ENCODE measurements at places on chromosomes 13 and 19.
A peak's percentile ranks its signal among the peaks of the same experiment; 100 is the strongest.

GRCh38 chr19:10008184-10008765 is 2.0 kb downstream of the COL5A3 start:
- H3K4me1 ChIP-seq: peaks cover 16% of the 10 kb centered on the region
- no peak overlapping the region for H3K4me3 ChIP-seq
- H3K27ac ChIP-seq: no peak overlapping the region
- H3K36me3 ChIP-seq: no peaks in the 10 kb centered on the region
- DNase-seq: no peak
- H3K27me3 ChIP-seq: peaks cover 35% of the 10 kb centered on the region

GRCh38 chr13:49436890-49437289 is 7.0 kb downstream of the CAB39L start:
- no peaks in the 10 kb centered on the region for H3K36me3 ChIP-seq
- no peak for DNase-seq
- no peaks in the 10 kb centered on the region for H3K4me1 ChIP-seq
- H3K4me3 ChIP-seq: no peak overlapping the region

- DNase-seq: no peak
- peaks cover 5% of the 10 kb centered on the region for H3K27me3 ChIP-seq
- H3K4me1 ChIP-seq: no peaks in the 10 kb centered on the region
- no peak overlapping the region for H3K27ac ChIP-seq
- H3K4me3 ChIP-seq: no peak overlapping the region
Observed at GRCh38 chr13:110993788-110994187, 78.9 kb upstream of the ANKRD10 start.

GRCh38 chr19:28829359-28829758 is 383.6 kb downstream of the UQCRFS1 start:
- no peaks in the 10 kb centered on the region for H3K4me1 ChIP-seq
- H3K4me3 ChIP-seq: no peak overlapping the region
- H3K36me3 ChIP-seq: no peaks in the 10 kb centered on the region
- DNase-seq: no peak
- no peak overlapping the region for H3K27ac ChIP-seq

DNA sequence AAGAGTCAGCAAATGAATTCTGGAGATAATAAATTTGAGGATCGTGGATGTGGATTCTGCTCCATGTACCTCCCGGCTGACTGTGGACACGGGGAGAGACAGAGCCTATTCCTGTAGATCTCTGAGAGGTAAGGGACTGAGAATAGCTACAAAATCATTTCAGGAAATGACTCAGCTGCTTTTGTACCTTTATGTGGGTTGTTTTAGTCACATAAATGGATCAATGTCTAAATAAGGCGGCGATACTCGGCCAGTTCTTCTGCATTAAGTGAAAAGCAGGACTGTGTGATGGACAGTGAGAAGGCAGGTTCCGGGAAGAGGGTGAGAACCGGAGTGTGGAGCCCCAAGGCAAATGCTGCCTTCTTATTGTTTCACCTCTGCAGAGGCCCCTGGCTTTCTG is 128.1 kb downstream of the EFNB2 start:
- H3K27me3 ChIP-seq: no peaks in the 10 kb centered on the region
- no peak overlapping the region for H3K27ac ChIP-seq
- H3K4me3 ChIP-seq: no peak overlapping the region
- no peak for DNase-seq
- no peaks in the 10 kb centered on the region for H3K4me1 ChIP-seq
- no peaks in the 10 kb centered on the region for H3K36me3 ChIP-seq

DNA sequence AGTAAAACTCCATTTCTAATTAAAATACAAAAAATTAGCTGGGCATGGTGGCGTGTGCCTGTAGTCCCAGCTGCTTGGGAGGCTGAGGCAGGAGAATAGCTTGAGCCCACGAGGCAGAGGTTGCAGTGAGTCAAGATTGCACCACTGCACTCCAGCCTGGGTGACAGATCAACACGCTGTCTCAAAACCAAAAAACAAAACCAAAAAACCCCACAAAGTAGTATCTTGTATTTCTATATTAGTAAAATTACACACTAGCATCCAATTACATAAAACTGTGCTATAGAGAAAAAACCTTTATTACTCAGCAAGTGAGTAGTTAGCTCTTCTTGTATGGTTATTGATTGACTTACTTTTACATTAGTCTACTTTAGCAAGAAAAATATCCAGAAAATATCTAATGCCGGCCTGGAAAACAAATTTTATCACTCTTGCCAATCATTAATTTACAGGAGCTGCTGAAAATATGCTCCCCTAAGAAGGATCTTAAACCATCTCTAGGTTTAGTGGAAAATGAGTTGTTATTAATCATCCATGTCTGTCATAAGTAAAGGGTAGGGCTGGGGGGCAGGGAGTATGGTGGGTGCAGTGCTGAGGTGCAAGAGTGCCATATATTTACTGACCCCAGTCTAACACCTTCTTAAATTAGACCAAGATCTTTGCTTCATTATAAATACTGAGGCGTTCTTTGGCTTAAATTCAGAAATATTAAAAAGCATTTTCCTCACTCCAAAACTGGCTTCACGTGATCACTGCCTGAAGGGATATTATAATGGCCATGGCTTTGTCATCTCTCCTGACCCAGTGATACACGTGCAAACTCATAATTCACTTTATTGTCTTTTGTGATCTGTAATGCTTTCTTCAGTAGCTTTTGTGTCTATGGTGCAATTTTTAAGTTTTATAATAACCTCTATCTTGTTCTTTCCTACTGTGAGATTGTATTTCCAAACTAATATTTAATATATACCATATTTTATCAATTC is 44.1 kb downstream of the UBL3 start:
- no peak overlapping the region for H3K4me3 ChIP-seq
- H3K36me3 ChIP-seq: no peaks in the 10 kb centered on the region
- no peak for DNase-seq
- no peaks in the 10 kb centered on the region for H3K27me3 ChIP-seq

DNA sequence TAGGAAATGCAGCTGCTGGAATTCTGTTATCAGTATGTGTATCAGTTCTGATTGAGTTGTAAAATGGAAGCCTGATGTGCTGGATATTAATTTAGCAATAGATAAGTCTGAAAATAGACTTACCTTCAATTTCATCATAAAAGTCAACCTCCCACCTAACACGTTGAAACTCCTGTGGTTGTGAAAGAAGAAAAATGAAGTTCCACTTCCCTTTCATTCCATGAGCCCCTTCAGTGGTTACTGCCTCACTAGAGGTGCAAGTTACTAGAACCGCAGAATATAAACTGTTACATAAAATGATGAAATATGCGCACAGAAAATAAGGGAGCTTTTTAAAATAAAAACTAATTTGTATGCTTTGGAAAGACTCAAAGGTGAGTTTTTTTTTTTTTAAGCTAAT is 249.2 kb downstream of the SHISA2 start:
- no peaks in the 10 kb centered on the region for H3K4me1 ChIP-seq
- no peak overlapping the region for H3K4me3 ChIP-seq
- no peak for DNase-seq
- no peak overlapping the region for H3K27ac ChIP-seq
- no peaks in the 10 kb centered on the region for H3K36me3 ChIP-seq
- H3K27me3 ChIP-seq: no peaks in the 10 kb centered on the region

DNA sequence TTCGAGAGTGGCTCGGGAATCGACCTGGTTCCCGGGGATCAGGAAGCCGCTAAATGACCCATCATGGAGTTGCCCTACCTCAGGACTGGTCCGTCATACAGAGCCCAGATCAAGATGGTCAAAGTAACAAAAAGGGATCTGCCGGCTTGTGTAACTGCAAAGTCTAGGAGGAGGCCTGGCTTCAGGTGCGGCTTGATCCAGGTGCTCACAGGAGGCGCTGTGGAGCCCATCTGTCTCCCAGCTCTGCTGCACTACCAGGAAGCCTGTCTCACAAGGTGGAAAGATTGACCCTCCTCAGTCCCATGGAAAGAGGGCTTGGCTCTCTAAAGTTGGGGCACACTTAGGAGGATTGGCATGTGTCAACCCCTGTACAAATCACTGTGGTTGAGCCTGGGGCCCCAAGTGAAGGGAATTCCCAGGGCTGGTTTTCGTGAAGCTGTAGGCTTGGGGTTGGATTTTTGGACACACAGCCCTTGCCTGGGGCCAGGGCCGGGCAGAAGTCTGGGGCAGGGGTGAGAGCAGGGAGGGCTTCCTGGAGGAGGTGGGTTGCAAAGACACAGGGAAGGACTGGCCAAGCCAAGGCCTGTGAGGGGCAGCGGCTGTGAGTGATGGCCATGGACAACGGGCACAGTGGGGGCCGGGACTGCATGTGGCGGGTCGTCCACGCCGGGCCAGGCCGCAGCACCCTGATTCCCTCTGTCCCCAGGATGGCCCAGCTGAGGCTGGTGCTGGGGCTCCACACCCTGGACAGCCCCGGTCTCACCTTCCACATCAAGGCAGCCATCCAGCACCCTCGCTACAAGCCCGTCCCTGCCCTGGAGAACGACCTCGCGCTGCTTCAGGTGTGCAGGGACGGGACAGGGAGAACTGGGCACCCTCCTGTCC is 4.2 kb downstream of the GZMM start:
- peaks cover 11% of the 10 kb centered on the region for H3K4me1 ChIP-seq
- H3K27ac ChIP-seq: no peak overlapping the region
- peaks cover 5% of the 10 kb centered on the region for H3K36me3 ChIP-seq
- no peak overlapping the region for H3K4me3 ChIP-seq
- no peak for DNase-seq
- no peaks in the 10 kb centered on the region for H3K27me3 ChIP-seq

DNA sequence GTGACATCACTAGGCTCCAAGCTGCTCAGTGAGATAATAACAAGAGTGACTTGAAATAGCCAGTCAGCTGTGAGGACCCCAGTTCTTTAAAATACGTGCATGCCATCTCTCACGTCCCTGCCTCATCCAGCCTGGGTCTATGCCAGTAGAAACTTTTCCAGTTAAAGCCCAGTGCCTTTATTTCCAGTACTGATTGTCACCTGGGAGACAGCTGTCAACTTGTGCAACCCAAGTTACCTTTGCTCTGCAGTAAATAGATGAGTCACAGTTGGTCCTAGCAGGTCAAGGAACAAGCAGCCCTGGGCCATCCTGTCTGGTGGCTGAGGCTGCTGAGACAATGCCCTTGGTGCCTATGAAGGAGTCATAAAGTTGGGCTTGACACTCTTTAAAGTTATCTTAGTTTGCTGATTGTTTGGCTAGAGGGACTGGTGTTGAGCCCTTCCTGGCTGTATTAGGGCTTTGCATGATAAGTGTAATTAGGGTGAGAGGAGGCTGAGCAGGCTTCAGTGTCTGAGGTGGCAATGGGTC is 228.7 kb downstream of the LACC1 start:
- no peak for DNase-seq
- H3K36me3 ChIP-seq: no peaks in the 10 kb centered on the region
- no peaks in the 10 kb centered on the region for H3K27me3 ChIP-seq
- H3K27ac ChIP-seq: no peak overlapping the region
- no peaks in the 10 kb centered on the region for H3K4me1 ChIP-seq

GRCh38 chr19:55690769-55691545 is 15.9 kb downstream of the EPN1 start:
- no peak overlapping the region for H3K4me3 ChIP-seq
- H3K36me3 ChIP-seq: peaks cover 81% of the 10 kb centered on the region
- H3K4me1 ChIP-seq: no peaks in the 10 kb centered on the region
- no peaks in the 10 kb centered on the region for H3K27me3 ChIP-seq

DNA sequence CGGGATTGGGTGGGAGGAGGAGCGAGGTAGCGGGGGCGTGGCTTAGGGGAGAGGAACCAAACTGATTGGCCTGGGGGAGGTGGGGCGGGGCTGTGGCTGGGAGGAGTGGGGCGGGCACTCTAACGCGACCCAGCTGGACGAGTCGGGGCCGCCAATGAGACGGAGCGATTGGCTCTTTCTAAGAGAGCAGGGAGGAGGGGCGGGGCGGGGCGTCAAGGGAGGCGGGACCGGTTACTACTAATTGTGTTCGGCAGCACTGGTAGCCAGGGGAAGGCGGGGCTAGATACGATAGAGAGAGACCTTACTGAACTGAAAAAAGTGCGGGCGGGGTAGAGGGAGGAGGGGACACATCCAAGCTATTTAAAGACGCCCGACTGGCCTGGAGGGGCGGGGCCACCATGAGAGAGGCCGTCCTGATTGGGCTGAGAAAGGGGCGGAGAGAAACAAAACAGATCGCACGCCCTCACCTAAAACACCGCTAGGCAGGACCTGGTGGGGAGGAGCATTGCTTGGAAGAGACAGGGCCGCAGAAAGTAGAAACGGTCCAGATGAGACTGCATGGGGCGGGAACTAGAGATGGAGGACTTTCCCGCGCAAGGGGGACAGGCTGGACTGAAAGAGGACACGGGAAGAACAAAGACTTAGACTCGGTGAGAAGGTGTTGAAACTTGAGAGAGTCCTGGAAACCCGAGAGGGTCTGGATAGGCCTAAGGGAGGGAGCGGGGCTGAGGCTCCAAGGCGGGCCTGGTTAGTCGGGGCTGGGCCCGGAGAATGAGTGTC is at the start of gene KCNC3:
TSS of gene KCNC3 (minus strand) at position 232 of the 780 bp plus-strand sequence. CDS start 295 bp downstream, outside the sequence.
- H3K36me3 ChIP-seq: no peaks in the 10 kb centered on the region
- peak within 1 kb of the TSS; percentile 34 for H3K4me3 ChIP-seq
- H3K27ac ChIP-seq: peak within 1 kb of the TSS; percentile 6
- H3K4me1 ChIP-seq: peaks cover 54% of the 10 kb centered on the region
- peaks cover 52% of the 10 kb centered on the region for H3K27me3 ChIP-seq

DNA sequence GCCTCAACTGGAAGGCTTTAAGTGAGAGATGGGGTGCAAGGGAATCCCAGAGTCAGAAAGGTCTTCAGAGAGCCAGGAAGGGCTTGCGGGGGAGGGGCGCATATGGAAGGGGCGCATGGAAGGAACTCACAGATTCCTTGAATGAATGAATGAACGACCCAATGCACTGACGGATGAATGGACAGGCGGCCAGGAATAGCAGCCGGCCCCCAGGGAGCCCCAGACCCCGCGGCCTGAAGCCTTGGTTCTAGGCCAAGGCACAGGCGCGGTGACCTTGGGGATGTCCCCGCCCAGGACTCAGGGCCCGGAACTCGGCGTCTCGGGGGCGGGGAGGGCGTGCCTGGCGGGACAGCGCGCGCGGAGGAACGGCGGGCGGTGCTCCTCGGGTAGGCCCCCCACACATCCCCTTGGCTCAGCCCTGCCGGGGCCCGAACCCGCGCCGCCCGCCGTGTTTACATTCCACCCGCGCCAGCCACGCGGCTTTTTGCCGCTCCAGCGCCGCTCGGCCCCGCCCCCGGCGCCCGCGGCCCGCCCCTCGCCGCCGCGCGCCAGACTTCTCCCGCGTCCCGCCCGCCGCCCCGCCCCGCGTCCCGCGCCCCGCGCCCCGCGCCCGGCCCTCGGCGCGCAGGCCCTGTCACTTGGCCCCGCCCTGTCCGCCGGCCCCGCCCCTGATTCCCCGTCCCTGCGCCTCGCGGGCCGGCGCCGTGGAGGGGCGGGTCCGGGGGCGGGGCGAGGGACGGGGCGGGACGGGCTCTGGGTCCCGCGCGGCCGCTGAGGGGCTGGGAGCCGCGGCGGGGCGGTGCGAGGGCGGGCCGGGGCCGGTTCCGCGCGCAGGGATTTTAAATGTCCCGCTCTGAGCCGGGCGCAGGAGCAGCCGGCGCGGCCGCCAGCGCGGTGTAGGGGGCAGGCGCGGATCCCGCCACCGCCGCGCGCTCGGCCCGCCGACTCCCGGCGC is at the start of gene CCNE1:
TSS of gene CCNE1 (plus strand) at position 867 of the 955 bp plus-strand sequence. CDS start 565 bp downstream, outside the sequence.
- peak; percentile 92 for DNase-seq
- no peaks in the 10 kb centered on the region for H3K36me3 ChIP-seq
- no peaks in the 10 kb centered on the region for H3K4me1 ChIP-seq
- H3K27ac ChIP-seq: peak within 1 kb of the TSS; percentile 49

GRCh38 chr19:32464279-32464678 is 58.7 kb downstream of the DPY19L3 start:
- H3K4me3 ChIP-seq: no peak overlapping the region
- H3K27me3 ChIP-seq: no peaks in the 10 kb centered on the region
- no peaks in the 10 kb centered on the region for H3K36me3 ChIP-seq
- H3K27ac ChIP-seq: no peak overlapping the region
